ENCODE measurements at places on chromosomes 16 and 17. TPM values are rescaled to one million over a fixed set of nuclear protein-coding genes. Genes with fewer than 3 reads are reported as not detected.

GRCh38 chr17:77501751-77502625 lies 361.2 kb downstream of the SEC14L1 start:
- DNase-seq: peak; percentile 12
- no peak overlapping the region for H3K4me3 ChIP-seq
- H3K4me1 ChIP-seq: peaks cover 10% of the 10 kb centered on the region
- no peak overlapping the region for H3K27ac ChIP-seq
- no peaks in the 10 kb centered on the region for H3K27me3 ChIP-seq
- no peaks in the 10 kb centered on the region for H3K36me3 ChIP-seq

- peak; percentile 49 for DNase-seq
- peak overlapping the region; percentile 71 for H3K4me3 ChIP-seq
- no peaks in the 10 kb centered on the region for H3K36me3 ChIP-seq
- peak overlapping the region; percentile 71 for H3K27ac ChIP-seq
- no peaks in the 10 kb centered on the region for H3K4me1 ChIP-seq
- no peaks in the 10 kb centered on the region for H3K27me3 ChIP-seq
These were observed 530 bp downstream of the NAA60 start for GRCh38 chr16:3444032-3444388.

DNA sequence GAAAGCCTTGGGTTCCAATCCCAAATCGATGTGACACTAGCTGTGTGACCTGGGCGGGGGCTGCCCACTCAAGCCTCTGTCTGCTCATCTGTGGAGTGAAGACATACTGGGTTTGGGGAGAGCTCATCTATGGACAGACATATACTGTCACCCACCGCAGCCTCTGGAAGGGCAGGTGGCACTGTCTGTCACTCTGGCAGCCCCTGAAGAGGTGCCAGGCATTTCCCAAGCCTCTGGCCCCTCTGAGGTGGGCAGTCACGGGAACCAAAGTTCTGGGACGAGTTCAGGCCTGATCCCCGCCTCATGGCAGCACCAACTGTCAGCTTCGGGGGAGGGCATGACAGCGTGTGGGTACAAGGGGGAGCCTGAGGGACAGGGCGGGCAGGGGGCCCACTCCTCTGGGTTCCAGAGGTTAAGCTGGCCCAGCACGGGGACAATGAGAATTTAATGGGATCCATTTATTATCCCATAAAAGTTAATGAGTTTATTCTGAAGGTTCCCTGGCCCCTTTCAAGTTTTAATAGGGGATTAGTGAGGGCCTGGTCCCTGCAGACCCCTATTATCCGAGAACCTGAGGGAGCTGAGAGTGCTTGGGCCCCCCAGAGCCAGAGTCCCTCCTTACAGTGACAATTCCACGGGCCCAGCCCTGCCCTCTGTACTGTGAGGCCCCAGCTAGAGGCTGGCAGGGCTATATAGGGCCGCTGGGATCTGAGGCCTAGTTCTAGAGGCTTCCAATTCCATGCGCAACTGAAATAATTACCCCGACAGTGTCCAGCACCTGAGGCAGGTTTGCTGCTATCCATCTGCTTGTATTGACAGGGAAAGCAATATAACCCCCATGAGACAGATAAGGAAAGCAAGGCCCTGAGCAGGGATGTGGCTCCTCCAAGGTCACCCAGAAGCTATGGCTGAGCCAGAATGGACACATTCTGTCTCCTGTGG lies 18.8 kb downstream of the SEZ6 start:
- H3K4me1 ChIP-seq: no peaks in the 10 kb centered on the region
- H3K36me3 ChIP-seq: no peaks in the 10 kb centered on the region
- no peak overlapping the region for H3K4me3 ChIP-seq
- no peaks in the 10 kb centered on the region for H3K27me3 ChIP-seq
- H3K27ac ChIP-seq: no peak overlapping the region
- DNase-seq: no peak

DNA sequence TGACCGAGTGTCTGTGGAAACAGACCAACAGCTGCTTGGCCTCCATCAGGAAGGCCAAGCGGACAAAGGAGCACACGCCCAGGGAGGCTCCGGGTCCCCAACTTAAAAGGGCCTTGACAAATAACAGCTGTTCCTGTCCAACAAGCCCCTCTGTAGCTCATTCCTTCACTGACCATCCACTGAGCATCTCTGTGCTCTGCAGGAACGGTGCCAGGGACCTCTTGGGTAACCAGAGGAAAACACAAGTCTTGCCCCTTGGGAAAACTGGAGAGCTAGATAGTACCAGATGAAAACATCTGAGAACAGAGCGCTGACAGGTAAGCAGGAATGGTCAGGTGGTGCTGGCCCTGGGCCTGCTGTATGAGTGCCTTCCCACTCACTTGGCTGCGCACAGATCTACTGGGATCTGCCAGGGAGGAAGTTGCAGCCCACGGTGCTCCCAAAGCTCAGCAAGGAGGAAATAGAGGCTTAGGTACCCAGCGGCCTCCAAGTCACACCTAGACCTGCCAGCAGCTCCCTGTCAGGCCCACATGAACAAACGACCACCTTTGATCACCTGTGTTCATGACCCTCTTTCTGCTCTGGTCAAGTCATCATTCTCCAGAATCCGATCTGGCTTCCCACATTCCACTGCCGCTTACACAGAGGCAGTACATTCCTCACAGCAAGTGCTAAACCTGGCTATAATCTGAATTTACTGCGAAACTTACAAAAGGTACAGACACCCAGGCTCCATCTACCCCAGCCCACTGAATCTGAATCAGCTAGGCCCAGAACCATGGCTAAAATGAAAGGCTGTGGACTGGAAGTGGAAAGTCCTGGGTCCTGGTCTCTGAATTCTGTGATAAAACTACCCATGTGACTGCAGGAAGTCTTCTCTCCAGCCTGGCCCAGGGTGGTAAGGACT lies 12.5 kb downstream of the DCAKD start:
- DNase-seq: no peak
- H3K4me3 ChIP-seq: no peak overlapping the region
- H3K4me1 ChIP-seq: peaks cover 30% of the 10 kb centered on the region
- no peaks in the 10 kb centered on the region for H3K27me3 ChIP-seq
- H3K36me3 ChIP-seq: no peaks in the 10 kb centered on the region

- peak; percentile 33 for DNase-seq
- no peak overlapping the region for H3K27ac ChIP-seq
- no peak overlapping the region for H3K4me3 ChIP-seq
- H3K27me3 ChIP-seq: no peaks in the 10 kb centered on the region
These were observed 58.3 kb downstream of the B9D1 start for GRCh38 chr17:19304209-19304608.

Gene NOTUM
- 13.2 TPM for total RNA-seq

GRCh38 chr16:8929086-8929748 lies 34.5 kb downstream of the USP7 start:
- DNase-seq: no peak
- H3K27me3 ChIP-seq: no peaks in the 10 kb centered on the region
- no peak overlapping the region for H3K27ac ChIP-seq
- H3K4me3 ChIP-seq: no peak overlapping the region
- no peaks in the 10 kb centered on the region for H3K4me1 ChIP-seq
- H3K36me3 ChIP-seq: no peaks in the 10 kb centered on the region

Gene NPIPA2
- 7.0 TPM for total RNA-seq

GRCh38 chr17:65018610-65019316 lies 37.8 kb downstream of the GNA13 start:
- H3K4me1 ChIP-seq: peaks cover 24% of the 10 kb centered on the region
- no peaks in the 10 kb centered on the region for H3K36me3 ChIP-seq
- DNase-seq: no peak
- H3K27me3 ChIP-seq: no peaks in the 10 kb centered on the region
- peak overlapping the region; percentile 40 for H3K27ac ChIP-seq

Gene TMEM238L
- total RNA-seq: not detected

Gene SPOP
- total RNA-seq: 52.0 TPM

Gene ORC6
- 30.7 TPM for total RNA-seq

Gene KRT40
- total RNA-seq: not detected

- H3K36me3 ChIP-seq: no peaks in the 10 kb centered on the region
- H3K4me3 ChIP-seq: no peak overlapping the region
- no peaks in the 10 kb centered on the region for H3K27me3 ChIP-seq
- H3K4me1 ChIP-seq: no peaks in the 10 kb centered on the region
These were observed 19.9 kb upstream of the SYT17 start for GRCh38 chr16:19148189-19148588.

DNA sequence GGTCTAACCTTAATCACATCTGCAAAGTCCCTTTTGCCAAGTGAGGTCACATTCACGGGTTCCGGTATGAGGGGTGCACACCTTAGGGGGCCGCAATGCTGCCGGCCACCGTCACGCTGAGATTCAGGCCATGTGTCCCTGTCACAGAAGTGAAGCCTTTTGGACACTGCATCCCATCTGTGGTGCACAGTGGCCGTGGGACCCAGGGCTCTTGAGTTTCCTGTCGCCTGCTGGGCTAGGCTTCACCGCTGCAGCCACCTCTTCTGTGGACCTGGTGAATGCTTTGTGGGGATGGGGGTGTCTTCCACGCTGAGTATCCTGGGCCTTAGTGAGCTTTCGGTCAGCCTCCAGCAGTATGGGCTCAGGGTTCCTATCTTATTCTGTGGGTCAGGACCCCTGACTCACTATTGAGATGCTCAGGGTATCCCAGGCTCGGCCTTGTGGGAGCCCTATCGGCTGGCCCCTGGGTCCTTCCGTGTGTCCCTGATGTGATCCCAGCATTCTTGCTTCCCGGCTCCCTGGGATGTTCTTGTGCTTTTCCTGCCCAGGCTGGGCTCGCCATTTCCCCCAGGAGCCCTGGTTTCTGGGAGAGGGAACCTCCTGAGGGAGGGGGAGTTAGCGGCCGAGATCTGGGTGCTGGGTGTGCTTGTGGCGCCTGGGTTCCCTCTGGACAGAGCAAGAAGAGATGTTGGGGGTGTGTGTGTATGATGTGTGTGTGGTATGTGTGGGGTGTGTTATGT lies 4.9 kb upstream of the SLC38A10 start:
- no peak for DNase-seq
- no peak overlapping the region for H3K27ac ChIP-seq
- no peaks in the 10 kb centered on the region for H3K27me3 ChIP-seq
- H3K4me3 ChIP-seq: no peak overlapping the region

Gene TBC1D3C
- not detected for total RNA-seq

DNA sequence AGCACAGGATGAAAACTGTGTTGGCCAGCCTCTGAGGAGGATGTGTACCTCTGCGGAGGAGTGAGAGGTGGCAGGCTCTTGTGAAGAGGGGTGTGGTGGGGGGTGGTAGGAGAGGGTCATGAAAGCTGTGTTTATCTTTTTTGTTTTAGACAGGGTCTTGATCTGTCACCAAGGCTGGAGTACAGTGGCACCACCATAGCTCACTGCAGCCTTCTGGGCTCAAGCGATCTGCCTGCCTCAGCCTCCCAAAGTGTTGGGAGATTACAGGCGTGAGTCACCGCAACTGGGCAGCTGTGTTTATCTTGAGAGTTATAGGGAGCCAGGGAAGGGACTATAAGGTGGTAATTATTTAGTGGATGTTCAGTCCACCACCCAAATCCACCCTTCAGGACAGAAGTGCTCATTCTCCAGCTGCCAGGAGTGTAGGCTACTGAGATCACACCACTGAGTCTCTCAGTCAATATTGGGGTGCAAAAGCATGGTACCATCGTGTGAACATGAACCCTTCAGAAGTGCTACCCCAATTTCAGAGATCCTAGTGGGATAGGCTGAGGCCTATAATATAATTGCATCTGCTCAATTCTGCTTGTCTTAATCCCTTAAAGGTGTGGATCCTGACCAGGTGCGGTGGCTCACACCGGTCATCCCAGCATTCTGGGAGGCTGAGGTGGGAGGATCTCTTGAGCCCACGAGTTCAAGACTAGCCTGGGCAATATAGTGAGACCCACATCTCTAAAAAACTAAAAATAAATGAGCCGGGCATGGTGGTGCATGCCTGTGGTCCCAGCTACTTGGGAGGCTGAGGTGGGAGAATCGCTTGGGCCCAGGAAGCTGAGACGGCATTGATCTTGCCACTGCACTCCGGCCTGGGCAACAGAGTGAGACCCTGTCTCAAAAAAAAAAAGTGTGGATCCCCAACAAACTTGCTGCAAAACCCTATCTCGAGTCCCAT lies 788 bp upstream of the EXOC3L1 start:
- no peaks in the 10 kb centered on the region for H3K36me3 ChIP-seq
- no peak overlapping the region for H3K4me3 ChIP-seq
- no peak for DNase-seq
- H3K27ac ChIP-seq: no peak overlapping the region
- H3K27me3 ChIP-seq: no peaks in the 10 kb centered on the region

Gene DNASE1L2
- 3.5 TPM for total RNA-seq

DNA sequence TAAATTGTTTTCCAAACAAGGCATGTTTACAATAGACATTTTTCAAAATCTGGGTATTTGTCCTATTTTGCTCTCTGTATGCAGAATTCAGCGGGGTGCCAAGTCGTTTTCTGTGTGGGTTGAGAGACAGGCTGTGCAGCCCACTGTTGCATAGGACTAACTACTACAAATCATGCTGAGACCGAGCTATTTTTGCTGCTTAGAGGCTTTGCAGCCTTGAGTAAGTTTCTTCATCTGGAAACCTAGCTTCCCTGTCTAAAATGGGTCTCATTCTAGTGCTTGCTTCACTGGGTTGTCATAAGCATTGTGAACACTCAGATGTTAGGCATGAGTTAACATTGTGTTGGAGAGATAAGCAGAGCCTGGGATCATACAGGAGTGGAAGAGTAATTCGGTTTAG lies 1.3 kb downstream of the PRPSAP2 start:
- H3K27ac ChIP-seq: peak overlapping the region; percentile 87
- H3K27me3 ChIP-seq: no peaks in the 10 kb centered on the region
- no peak for DNase-seq
- peaks cover 17% of the 10 kb centered on the region for H3K4me1 ChIP-seq
- no peaks in the 10 kb centered on the region for H3K36me3 ChIP-seq

DNA sequence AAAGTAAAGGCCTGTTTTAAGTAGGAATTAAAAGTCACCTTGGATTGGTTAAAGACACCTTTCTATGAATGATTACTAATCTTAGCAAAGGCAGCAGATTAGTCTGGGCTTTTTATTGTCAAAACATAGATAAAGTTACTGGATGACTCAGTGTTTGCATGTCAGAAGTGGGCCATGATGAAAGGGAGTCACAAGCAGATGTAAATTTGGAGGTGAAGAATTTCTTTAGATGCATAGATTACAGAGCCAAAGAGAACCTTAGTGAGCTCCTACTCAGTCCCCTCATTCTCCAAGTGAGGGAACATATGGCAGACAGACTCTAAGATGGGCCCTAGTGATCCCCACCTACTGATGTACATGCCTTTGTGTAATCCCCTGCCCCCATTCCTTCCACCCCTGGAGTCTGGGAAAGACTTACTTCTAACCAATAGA lies 124.5 kb downstream of the HS3ST3A1 start:
- H3K4me3 ChIP-seq: no peak overlapping the region
- H3K4me1 ChIP-seq: no peaks in the 10 kb centered on the region
- H3K36me3 ChIP-seq: no peaks in the 10 kb centered on the region
- no peak overlapping the region for H3K27ac ChIP-seq
